Germinal center (tissue), 1 donor: ENCODE measurements at places on chromosomes 4 and X.
A peak's percentile ranks its signal among the peaks of the same experiment; 100 is the strongest.

DNA sequence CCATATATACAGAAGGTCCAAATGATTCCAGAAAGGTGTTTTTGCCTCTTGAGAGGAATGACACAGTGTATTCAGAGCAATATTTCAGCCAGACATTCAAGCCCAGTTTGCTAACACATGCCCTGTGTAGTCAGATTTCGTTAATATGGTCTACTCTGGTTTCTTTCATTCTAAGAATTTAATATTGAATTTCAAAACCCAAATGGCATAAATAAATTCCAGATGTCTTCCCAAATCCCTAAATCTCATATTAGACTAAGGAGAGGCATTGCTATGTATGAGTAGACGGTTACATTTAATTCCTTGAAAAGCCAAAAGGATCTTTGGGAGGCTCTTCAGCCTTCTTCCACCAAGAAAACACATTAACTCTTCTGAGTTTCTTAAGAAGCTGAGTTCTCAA lies 66.3 kb upstream of the C1QTNF7 start:
- DNase-seq = no peak

DNA sequence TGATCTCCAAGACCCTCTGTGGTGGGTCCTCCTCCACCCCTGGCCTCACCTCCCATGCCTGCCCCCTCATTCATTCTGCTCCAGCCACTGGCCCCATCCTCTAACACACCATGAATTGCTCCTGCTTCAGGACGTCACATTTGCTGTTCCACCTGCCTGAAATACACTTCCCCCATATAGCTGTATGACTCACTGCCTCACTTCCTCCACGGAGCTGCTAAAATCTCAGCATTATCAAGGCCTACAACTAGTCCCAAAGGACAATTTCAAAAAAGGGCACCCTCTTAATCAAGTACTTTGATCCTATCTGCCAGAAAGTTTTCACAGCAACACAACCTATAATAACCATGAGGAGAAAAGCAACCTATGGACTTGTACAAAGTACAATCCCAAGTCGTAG lies 43.6 kb upstream of the PHOX2B start:
- no peak for DNase-seq

DNA sequence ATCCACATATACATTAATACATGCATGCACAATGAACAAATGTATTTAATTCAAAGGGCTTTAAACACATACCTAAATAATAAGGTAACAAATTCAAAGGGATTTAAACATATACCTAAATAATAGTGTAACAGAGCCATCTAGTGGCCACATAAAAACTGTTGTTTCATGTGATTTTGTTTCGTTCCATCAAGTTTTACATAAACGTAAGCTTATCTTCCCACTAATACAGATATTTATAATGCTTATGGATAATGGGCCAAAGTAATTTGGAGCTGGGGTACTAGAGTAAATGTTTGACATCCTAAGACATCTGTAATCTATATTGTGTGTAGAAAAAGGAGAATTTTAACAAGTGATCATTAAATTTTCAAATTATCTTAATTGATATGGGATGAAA lies 82.3 kb downstream of the PRSS12 start:
- DNase-seq = peak; percentile 20

DNA sequence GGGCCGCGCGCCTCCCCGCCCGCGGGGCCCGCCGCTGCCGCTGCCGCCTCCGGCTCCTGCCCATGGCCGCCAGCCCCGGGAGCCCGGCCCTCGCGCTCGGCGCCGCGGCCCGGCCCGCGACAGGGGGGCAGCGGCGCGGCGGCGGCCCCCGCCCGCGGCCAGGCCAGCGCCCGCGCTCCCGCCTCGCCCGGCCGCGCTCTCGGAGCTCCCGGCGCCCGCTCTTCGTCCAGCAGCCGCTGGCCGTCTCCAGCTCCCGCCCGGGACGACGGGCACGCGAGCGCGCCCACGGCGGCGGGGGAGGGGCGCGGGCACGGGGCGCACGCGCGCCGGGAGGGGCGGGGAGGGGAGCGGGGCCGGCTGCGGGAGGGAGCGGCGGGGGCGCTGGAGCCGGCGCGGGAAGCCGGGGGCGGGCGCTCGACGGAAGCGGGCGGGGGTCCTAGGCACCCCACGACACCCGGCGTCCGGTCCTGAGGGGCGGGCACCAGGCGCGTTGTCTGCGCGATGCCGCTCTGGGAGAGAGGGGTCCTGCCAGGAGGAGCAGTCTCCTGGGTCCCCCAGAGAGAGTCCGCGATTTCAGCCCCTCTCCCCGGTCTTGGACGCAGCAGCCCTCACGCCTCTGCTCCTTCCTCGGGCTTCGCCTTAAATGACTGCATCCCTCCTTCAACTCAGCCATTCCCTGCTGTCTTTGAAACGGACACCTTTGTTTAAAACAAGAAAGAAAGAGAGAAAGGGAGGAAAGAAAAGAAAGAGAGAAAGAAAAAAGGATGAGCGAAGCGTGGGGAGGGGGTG lies 490 bp upstream of the PDZD4 start:
- no peak for DNase-seq

- no peak for DNase-seq
Measured at GRCh38 chrX:39755143-39756032, 342.4 kb downstream of the BCOR start.

GRCh38 chrX:40849906-40850823 lies 114.8 kb upstream of the MED14 start:
- DNase-seq = no peak

DNA sequence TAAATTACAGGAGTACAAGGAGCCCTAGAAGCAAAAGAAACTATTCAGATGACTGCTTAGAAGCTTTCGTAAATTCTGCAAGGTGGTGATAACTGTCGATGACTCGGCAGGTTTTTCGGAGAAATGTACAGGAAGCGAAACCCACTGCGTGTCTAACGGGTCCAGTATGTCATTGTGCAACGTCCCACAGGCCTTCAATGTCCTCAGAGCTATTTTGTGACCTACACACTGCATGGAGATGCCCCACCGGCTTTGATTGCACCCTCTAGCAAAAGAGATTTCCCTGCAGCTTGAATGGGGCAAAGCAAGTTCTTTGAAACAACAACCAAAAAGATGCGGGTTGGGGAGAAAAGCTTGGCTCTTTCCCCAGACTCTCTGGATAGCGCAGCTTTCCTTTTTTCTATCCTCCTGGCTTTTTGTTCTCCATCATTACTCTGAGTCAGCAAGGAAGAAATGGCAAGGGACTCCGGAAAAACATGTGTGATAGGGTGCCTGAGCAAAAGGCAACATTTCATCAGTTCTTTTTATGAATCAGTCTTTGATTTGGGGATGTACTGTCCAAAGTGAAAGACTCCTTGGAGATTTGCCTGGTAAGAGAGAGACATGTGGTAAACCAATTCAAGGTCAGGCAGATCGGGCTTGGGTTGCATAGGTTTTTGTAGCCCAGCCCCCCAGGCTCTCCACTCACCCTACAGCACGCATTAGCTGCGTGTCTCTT lies 112.0 kb upstream of the TBL1X start:
- peak; percentile 13 for DNase-seq

GRCh38 chr4:19380600-19380999 lies 871.1 kb upstream of the SLIT2 start:
- DNase-seq = no peak

DNA sequence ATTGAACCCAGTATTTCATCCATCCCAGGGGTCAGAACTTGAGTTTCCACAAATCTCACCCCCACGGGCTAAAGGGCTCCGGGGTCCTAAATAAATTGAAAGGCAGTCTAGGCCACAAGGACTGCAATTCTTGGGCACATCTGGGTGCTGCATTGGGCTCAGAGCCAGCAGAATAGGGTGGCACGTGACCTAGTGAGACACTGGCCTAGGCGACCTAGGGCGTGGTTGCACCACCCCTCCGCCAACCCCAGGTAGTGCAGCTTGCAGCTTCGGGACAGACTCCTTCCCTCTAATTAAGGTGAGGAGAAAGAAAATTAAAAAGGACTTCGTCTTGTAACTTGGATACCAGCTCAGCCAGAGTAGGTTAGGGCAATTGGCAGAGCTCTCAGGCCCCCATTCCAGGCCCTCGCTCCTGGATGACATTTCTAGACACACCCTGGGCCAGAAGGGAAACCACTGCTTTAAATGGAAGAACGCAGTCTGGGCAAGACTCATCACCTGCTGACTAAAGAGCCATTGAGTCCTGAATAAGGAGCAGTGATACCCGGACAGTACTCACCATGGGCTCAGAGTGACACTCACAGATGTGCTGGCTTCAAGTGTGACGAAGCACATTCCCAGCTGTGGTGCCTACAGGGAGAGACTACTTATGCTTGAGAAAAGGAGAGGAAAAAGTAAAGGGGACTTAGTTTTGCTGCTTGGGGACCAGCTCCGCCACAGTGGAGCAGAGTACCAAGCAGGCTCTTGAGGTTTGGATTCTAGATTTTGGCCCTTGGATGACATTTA lies 735.4 kb downstream of the FSTL5 start:
- no peak for DNase-seq

DNA sequence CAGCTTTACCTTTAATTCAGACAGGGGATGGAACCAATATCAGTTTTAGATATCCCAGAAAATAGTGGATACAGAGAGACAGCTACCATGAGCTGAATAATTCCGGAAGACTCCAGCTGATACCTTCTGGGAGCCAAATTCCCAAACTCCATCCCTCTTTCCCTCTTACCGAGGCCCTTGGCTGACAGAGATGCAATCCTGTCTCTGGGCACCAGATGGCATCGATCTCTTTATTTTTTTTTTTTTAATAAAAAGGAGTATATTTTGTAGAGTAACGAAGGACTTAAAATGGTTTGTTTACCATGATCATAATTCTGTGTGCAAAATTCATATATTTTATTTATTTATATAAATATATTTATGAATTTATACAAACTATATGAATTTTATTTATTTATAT lies 31.0 kb downstream of the RAB40A start:
- peak; percentile 1 for DNase-seq

GRCh38 chr4:125843947-125844346 lies 529.2 kb downstream of the FAT4 start:
- DNase-seq = no peak

DNA sequence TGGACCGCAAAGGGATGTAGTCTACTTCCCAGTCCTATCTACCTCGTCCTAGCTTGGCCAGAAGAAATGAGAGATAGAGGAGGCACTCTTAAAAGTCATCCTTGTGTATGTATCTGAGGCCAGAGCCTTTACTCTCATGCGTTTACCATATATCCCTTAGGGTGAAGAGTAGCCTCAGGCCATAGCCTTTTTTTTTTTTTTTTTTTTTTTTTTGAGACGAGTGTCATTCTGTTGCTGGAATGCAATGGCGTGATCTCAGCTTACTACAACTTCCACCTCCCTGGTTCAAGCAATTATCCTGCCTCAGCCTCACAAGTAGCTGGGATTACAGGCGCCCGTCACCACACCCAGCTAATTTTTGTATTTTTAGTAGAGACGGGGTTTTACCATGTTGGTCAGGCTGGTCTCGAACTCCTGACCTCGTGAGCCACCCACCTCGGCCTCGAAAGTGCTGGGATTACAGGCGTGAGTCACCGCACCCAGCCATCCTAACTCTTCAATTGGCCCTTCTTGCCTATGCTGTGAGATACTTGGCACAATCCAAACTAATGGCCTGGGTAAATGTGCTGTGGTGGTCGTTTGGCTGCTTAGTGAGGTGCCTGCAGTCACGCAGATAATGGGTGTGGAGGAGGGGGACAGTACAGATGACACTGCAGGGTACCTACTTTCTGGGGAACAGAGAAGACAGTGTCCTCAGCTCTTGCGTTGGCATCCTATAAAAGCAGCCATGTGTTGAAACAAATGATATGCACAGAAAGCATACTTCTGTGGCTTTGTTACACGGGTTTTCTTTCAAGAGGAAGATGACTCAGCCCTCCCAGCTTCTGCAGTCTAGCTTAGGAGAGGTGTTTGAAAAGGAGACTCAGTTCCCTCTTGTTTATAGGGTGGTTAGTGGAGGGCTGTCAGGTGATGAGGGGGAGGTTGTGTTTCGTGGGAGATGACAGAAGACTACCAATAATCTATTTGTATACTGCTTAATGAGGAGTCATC lies 10.4 kb upstream of the DGAT2L6 start:
- DNase-seq = no peak

GRCh38 chr4:171676555-171677215 lies 136.5 kb upstream of the GALNTL6 start:
- DNase-seq = peak; percentile 14

DNA sequence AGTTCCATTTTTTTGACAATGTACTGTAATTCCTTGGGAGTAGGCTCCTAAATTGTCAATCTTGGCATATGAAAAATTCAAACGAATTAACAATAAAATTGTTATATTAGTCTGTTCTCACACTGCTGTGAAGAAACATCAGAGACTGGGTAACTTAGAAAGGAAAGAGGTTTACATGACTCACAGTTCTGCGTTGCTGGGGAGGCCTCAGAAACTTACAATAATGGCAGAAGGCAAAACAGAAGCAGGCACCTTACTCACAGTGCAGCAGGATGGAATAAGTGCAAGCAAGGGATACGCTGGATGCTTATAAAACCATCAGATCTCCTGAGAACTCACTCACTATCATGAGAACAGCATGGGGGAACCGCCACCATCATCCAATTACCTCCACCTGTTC lies 246.4 kb upstream of the TRAM1L1 start:
- DNase-seq = no peak

- DNase-seq = no peak
Measured at GRCh38 chr4:11070813-11071212, 357.9 kb downstream of the HS3ST1 start.

DNA sequence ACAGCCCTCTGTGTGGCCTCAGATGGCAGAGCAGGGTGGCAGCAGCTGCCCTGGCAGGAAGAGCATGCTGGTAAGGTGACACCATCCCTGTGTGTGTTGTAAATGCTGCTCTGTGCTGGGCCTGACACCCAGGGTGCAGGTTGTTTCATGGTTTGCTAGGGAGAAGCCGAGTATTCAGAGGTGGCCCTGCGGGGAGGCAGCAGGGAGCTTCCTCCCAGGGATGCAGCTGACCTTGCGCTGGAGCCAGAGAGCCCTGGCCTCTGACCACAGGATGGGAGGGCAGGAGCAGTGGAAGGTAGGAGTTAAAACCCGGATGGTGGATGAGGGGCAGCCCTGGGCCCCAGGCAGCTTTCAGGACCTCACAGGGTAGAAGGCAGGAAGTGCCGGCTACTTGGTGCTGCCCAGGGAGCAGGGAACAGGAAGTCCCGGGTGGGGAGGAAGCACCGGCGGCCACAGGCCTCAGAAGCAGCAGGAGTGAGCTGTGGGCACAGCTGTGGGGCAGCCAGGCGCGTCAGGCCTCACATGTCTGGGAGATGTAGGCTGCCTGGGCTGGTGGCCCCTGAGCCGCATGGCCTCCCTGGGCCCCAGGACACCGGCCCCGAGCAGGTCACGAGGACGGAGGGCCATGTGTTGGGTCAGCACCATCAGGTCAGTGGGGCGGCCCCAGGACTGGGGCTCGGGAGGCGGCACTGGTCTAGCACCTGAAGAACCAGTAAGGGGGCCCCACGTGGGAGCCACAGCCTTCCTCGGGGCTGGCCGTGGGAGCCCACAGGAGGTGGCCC lies 19.1 kb downstream of the SH3BP2 start:
- peak; percentile 78 for DNase-seq
